ENCODE measurements at places on chromosomes 13 and 19.

GRCh38 chr13:38697628-38698333, 10.9 kb downstream of the FREM2 start:
- no peak for DNase-seq

DNA sequence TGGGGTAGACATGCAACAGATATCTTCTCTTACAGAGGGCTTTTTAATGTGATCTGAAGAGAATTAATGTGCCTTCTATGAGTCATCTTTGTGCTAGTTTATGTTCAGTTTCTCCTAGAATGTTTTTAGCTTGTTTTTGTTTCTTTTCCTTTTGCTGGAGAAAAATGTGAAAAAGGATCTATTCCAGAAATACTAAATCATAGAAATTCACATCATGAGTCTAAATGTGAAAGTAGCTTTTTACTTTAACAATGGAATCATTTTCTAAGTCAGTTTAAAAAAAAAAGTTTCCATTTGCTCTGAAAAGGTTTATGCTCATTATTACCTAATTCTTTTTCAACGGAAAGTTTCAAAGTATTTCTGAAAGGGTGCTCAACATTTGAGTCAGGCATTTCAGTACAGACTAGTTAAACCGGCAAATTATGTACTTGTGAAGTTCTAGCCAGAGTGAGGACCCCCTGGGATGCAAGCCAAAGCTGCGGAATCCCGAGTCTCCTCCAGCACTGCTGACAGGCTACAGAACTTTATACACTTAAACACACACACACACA, 72.9 kb downstream of the SPATA13 start:
- no peak for DNase-seq

DNA sequence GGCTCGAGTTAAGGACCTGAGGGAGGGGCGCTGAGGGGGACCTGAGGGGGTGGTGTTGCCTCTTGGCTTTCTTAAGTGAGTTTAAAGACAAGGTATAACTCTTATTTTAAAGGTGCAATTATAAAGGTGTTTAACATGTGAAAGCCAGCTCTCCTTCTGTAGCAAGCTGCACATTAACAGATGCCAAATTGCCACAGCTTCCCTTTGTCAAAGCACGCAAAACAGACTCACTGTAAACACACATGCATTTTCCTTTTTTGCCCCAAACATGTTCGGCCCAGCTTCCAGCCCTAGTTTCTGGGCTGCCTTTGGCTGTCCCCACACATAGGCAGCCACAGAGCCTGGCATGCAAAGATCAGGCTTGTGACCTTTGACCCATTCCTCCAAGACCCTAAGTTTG, 111.9 kb downstream of the SLC7A1 start:
- no peak for DNase-seq

DNA sequence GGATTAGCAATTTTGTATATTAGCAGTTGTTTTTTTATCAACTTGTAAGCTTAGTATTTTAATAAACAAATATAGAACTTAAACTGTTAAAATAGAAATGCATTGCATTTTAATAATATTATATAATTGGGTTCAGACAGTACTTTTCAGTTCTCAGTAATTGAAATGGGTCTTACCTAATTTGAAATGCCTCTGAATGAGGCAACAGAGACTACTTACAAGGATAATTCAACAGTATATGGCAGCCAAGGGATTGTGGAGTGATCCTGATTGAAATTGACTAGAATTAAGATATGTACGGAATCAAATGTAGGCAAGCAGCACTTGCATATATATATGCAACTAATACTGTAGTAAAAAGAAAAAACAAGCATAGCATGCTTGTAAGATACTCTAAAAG, 1503.9 kb upstream of the MIR17HG start:
- no peak for DNase-seq

DNA sequence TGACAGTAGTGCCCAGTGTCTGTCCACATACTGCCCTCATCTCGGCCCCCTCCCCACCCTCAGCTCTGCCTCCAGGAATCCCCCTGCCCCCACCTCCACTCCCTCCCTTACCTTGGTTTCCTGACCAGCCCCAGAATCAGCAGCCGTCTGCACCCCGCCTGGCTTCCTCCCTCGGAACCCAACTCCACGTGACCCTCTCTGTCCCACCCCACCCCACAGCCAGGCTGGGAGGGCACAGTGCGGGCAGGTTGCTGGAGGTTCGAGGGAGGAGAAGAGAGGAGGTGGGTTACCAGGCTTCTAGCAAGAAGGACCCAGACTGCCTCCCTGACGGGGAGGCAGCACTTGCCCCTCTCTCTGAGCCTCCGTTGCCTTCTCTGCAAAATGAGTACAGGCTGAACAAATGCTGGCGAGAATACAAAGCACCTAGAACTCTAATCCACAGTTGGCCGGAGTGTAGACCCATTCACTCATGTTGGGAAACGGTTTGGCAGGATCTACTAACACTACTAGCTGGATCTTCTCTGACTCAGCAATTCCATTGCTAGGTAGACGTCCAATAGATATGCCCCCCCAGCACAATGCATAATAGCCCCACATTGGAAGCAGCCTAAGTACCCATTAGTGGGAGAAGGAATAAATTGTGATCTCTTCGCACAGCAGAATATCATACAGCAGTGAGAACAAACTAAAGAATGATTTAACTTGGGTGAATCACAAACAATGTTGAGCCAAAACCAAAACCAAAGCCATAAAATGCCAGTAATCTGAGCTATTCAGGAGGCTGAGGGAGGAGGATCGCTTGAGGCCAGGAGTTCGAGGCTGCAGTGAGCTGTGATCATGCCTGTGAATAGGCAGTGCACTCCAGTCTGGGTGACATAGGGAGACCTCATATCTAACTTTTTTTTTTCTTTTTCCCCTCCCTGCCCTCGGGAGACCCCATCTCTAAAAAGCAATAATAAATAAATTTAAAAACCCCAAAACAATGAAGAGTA, at the start of gene RASAL3:
Gene RASAL3, minus strand, starts transcription at position 151 of the 992 bp plus-strand sequence. CDS start 186 bp downstream, outside the sequence.
- DNase-seq, result no peak

DNA sequence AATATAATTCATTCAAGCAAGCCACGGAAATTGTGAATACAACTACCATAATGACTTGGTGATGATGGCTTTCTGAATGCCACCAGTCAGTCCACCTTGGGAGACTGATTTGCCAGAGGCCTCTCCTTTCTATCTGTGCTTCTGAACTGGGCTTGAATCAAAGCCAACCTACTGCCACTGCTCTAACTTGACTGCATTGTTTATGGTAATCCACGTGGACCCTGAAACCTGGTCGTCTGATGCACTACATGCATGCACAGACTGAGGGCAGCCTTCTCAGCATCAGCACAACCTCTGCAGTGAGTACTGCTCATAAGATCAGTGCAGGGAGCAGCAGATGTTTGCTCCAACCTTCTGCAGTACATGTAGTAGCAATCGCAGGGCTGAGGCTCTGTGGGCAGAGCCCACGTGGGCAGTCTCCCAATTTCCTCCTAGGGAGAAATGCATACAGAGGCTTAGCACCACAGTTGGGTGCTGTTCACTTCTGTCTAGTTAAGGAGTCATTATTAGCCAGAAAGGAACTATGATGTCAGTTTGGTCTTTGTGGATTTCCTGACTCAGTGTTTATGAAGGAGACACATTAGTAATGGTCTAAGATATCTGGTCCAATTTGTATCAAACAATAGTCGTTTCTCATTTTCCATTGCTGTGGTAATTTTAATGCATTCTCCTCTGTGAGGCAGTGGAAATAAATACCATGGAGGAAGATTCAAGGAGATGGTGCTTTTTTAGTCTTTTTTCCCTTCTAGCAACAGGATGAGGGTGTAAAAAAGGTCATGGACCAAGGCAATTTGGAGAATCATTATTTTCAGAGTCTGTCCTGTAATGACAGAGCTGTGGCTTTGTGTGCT, 82.5 kb downstream of the AKAP11 start:
- DNase-seq, result no peak

GRCh38 chr19:17296273-17296672, 7.0 kb downstream of the ABHD8 start:
- DNase-seq, result no peak

GRCh38 chr19:13814550-13814949, 19.3 kb downstream of the ZSWIM4 start:
- DNase-seq, result no peak

- DNase-seq, result no peak
These were observed 9.2 kb downstream of the LMTK3 start for GRCh38 chr19:48502350-48503018.

DNA sequence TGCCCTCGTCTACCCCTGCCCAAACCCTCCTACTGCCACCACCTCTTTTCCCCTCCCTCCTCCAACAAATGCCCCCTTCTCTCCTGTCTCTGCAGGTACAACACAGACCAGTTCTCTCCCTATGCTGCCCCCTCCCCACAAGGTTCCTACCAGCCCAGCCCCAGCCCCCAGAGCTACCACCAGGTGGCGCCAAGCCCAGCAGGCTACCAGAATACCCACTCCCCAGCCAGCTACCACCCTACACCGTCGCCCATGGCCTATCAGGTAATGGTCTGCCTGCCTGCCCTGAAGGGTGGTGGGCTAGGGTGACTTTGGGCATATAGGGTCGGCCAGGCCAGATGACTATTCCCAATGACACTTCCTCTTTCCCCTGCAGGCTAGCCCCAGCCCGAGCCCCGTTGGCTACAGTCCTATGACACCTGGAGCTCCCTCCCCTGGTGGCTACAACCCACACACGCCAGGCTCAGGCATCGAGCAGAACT, 6.5 kb upstream of the TIMM50 start:
- no peak for DNase-seq

DNA sequence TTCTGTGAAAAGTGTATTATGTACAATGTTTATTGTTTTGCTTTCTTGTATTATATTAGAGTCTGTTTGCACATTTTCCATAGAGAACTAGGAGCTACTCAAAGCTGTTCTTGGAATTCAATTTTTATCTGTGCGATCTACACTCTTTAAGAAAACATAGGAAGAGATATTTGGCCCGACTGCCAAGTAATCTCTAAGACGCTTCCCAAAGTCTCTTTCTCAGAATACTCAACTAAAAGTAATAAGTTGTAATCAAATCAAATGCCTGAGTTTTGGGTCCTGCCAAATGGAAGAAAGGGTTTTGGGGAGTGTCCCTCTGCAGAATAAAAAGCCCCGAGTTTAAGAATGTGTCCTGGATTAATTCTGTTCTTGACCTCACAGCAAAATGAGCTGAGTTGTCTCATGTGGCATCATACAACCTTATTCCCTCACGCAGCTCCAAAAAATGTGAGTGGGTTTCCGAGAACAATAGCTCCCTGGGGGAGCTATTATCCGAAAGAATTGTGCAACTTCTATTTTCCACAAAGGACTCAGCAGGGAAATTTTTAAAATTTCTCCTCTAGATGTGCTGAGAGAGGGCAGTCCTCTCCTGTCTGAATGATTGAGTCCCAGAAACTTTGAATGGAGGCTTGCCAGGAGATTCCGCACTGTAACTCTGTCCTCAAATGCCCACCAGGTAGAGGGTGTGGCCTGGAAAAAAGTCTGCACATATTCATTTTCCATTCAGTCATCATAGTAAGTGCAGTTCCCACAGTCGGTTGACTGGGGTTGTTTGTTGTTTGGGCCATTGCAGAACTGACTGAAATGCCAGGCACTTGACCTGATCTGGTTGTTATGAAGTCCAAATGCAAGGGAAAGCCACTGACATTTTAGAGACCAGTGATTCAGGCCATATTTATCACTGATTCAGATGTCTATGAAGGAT, 280.0 kb upstream of the SOX21 start:
- no peak for DNase-seq

GRCh38 chr19:58468216-58468839, 1.4 kb downstream of the ZNF324 start:
- DNase-seq, result no peak

- no peak for DNase-seq
These were observed 118.3 kb downstream of the COL4A2 start for GRCh38 chr13:110425444-110425780.

DNA sequence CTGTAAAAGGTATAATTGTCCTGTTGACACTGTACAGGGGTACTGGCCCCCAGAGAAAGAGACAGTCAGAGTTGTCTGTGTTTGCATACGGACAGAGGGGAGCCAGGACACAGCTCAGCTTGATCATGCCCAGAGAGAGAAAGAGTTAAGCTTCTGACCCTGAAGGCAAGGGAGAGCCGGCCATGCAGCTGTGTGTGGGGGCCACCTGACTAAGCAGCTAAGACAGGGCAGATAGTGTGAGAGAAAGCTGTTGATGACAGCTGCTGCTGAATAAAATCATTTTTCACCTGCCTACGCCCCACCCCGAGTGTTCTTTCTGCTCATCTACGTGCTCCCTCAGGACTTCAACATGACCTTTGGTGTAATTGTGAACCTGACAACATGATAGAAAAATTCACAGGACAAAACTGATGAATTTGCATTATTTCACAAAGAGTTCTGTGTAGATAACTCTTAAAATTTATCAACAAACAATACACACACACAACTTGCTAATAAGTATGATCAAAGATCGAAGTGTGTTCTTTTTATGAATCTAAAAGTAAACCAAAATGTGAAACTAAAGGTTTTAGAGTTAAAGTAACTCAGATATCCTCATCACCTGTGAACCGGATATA, 1294.3 kb upstream of the ATXN8OS start:
- DNase-seq, result no peak

DNA sequence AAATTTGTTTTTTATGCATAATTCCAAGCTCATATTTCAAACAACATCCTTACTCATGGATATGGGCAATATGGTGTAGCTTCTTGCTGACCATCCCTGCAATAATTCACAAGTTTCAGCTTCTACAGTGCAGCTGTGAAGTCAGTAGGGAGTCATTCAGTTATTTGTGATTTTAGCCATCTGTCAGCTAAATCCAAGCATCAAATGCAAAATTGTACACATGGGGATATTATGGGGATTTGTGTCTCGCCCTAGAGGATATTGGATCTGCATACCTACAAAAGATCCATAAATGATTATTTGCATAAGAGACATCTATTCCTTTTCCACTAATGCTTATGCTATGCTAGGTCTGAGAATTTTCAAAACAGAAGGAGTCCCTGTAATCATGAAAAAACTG, 217.9 kb upstream of the SLITRK5 start:
- no peak for DNase-seq

DNA sequence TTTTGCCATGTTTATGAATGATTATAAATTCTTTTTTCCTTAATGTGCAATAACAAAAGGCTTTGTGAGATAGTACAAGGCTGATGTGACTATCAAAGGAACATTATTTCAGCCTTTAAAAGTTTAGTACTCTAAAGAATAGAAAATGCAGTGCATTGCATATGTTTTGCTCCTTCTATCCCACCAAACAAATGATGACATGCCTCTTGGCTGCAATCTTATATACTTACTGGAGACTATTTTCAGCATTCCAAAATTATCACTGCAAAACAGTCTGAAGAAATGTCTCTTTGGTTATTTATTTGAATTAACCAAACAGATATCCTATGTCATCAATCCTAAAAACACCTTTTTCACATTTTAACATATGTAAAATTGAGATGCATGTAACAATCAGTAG, 776.5 kb upstream of the SPRY2 start:
- no peak for DNase-seq

DNA sequence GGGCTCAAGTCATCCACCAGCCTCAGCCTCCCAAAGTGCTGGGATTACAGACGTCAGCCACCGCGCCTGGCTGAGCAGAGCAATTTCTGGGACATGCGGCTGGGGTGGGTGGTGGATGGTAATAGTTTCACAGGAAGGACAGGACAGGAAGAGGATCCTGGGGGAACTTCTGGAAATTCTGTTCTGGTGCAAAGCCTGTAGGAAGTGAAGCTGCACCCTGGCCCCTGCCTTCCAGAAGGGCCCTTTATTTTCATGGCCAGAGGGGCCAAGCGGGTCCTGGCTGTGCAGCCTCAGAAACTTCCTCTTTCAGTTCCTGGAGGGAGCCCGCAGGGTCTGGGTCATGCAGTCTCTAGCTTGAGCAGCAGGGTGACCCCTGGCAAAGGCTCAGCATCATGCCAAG, 15.7 kb downstream of the FEM1A start:
- no peak for DNase-seq

Data from DMS153 (cell line).